Umbilical cord (tissue), 2 donors: ENCODE measurements at places on chromosomes 16 and 17. TPM values are rescaled to one million over a fixed set of nuclear protein-coding genes. Genes with fewer than 3 reads are reported as not detected.

SLC38A8 gene
- not detected for total RNA-seq

GRCh38 chr17:38674014-38674748, 576 bp downstream of the EPOP start:
- DNase-seq: no peak

GRCh38 chr17:35766903-35767510, 6.3 kb downstream of the C17orf50 start:
- DNase-seq: peak; percentile 67

ZG16 gene
- total RNA-seq: 2.2 TPM

DNA sequence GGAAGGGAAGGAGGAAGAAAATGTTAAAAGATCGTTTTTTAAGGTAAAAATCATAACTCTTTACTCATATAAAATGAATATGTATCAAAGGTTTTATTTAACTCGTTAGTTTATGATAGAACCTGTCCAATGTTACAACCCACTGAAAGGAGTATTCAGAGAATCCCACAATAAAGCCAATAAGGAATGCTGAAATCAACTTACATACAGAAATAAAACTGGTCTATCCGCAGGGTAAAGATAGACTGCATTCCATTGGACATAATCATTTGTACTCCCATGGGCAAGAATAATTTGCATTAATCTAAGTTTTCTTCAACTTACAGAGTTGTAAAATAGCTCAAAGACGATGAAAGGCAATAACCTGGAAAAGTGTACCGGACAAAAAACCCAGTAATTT, 17.9 kb upstream of the BEAN1 start:
- DNase-seq: peak; percentile 61

DNA sequence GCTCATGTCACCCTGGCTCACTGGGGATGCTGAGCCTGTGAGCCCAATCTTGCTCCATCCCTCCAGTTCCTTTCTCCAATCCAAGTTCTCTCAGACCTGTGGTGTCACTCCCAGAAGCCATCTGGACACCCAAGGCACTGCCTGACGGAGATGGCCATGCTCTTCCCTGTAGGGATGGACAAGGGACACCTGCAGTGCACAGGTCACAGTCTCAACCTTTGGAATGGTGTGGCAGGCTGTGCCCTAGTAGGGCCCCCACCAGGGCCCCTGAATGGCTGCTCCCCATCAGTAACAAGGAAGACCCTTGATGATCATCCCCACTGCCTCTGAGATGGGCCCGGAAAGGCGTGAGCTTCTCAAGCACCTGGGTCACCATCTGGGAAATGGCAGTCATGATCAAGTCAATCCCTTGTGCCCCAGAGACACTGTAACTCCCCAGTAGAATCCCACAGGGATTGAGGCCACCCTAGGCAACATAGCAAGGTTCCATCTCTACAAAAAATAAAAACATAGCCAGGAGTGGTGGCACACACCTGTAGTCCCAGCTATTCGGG, 822.5 kb downstream of the KCNJ18 start:
- no peak for DNase-seq

GRCh38 chr16:77869997-77870813, 81.8 kb downstream of the VAT1L start:
- DNase-seq: peak; percentile 88

DNA sequence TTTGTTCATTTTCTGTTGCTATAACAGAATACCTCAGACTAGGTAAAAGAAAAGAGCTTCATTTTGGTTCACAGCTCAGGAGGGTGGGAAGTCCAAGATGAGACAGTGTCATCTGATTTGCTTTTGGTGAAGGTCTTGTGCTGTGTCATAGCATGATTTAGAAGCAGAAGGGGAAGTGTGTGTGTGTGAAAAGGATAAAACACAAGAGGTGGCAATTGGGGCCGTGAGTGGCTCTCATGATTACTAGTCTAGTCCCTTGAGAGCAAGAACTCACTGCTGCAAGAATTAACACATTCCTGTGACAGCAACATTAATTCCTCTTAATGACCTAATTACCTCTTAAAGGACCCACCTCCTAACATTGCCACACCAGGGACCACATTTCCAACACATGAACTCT, 8.3 kb downstream of the SLC35G3 start:
- DNase-seq: no peak

OTOA gene
- 1.4 TPM for total RNA-seq

IRX5 gene
- total RNA-seq: 5.1 TPM

FLII gene
- 118 TPM for total RNA-seq

BAHCC1 gene
- total RNA-seq: 3.6 TPM
